ENCODE measurements at places on chromosomes 7 and 10.

DNA sequence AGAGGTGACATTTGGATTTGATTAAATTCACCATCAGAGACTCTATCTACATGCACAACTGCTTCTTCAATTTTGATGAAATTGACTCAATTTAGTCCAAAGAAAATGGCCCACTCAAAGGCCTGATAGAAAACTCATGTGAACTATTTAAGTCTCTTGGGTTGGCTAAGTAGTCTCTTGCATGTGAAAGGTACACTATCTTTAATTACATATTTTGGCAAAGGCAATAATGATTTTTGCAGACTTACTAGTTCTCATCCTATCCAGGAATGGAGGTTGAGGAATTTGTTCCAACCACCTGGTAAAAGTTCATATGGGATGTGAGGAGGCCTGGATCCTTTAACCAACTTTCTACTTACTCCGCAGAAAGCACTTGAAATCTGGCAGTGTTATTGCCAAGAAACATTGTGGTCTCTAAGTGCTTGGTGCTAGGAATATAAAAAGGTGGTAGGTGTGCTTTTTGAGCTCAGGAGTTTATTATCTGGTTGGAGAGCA, 618.6 kb upstream of the MKI67 start:
- no peak for DNase-seq

DNA sequence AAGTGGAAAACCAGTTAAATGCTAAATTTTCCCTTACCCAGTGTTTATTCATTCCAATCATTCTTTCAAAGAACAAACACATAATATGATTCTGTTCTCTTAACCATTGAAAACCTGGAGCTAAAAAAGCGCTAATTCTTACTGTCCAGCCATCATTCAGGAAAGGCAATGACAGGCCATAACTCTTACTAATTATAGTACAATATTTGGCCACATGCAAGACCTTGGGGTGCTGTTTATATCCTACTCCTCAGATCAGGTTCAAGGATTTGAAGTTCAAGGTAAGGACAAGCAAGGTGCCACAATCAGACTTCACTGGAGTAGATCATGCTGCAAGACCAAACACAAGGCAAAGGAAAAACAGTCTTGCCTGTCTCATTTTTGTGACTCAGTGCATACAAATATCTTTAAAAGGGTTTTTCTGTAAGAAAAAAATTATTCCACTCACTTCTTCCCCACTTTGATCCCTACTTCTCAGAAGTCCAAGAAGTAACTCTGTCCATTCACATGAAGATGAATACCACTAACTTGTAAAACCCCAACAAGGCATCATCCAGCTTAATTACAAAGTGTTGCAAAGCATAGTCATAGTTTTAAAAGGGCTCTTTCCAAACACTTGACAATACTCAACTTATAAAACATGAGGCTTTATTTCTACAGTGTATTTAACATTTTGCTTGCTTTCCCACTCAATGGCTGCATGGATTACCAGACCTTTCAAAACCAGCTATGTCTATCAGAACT, 153.0 kb downstream of the DOCK4 start:
- no peak for DNase-seq

GRCh38 chr10:102994531-102995295, 76.6 kb downstream of the CNNM2 start:
- no peak for DNase-seq

DNA sequence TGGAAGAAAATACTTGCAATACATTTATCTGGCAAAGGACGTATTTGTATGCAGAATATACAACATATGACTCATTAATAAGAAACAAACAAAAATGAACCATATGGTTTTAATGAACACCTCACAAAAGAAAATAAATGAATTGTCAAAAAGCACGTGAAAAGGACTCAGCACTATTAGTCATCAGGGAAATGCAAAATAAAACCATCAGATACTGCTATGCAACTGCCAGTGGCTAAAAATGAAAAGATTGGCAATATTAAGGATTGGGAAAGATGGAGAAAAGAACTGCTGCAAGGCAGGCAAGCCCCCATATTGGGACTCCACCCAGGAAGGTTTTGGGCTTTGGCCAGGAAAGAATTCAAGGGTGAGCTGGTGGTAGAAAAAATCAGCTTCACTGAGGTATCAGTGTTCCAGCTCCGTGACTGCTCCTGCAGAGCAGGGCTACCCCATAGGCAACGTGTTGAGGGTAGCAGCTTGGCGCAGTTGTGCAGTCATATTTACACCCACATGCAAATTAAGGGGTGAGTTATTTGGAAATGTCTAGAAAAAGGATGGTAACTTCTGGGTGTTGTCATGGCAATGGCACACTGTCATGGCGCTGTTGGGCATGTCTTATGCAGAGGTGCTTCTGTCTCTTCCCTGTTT, 72.7 kb downstream of the CUBN start:
- no peak for DNase-seq

- DNase-seq, result no peak
These were observed 260.5 kb upstream of the KLF14 start for GRCh38 chr7:130994378-130995115.

- DNase-seq, result no peak
These were observed 47.4 kb upstream of the R3HCC1L start for GRCh38 chr10:98086837-98087708.

DNA sequence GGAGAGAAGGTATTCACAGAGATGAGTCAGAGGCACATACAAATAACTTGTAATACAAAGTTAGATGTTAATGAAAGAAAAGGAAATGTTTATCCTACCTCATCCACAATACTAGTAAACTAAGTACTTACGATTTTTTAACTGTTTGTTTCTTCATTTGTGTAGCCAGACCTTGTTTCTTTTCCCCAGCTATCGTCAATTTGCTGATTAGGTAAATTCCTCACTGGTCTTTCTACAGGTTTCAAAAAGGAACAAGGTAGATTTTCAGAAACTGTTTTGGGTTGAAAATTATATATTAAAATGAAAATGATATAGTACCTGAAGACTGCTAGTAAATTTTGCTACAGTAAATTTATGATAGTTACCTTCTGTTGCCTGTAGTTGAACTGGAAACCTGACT, 56.6 kb downstream of the PON1 start:
- no peak for DNase-seq

- no peak for DNase-seq
These were observed 144.6 kb downstream of the GLCCI1 start for GRCh38 chr7:8113184-8113583.

GRCh38 chr10:128525444-128525843, 399.2 kb upstream of the MKI67 start:
- DNase-seq, result no peak

DNA sequence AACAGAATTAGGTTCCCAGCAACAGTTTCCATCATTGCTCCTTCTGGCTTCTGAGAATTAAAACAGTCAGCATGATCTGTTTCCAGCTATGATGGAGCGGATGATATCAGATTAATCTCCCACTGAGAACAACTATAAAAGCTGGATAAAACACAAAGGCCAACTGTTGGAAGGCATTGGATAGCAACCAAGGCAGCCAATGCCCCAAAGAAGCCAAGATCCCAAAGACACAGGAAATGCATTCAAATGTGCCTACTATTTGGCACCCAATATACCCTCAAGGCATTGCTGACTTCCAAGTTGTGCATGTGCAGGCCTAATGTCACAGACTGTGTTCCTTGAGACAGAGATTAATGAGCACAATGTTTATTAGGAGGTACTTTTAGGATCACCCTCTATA, 259.3 kb downstream of the ARHGAP12 start:
- no peak for DNase-seq

GRCh38 chr7:151806204-151806603, 70.7 kb downstream of the PRKAG2 start:
- no peak for DNase-seq

DNA sequence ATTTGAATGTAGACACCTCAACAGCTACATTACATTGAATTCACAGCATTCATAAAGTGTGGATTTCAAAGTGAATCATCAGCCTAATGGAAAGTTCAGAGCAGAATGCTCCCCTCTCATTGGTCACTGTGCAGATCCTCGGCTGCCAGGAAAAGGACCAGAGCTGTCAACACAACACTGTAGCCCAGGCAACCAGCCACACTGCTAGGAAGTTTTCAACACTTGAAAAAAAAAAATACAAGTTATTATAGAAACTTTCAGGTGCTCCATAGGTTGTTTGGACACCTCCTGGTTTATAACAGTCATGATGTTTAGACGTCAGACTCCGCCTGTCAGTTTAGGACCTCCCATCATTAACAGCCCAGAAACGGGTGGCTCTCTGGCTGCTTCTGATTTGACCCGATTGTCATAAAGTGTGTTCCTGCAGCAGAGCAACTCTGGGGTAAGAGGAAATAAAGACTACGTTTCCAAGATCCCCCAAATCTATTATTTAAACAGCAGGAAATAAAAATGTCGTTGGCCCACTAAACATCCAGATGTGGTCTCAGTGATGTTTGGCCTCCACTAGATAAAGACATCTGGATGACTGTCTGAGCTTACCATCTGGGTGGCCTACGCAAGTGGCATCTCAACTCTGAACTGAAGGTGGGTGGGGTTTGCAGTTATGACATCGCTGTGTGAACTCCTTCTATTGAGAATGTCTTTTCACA, 117.4 kb downstream of the CABCOCO1 start:
- DNase-seq, result no peak

DNA sequence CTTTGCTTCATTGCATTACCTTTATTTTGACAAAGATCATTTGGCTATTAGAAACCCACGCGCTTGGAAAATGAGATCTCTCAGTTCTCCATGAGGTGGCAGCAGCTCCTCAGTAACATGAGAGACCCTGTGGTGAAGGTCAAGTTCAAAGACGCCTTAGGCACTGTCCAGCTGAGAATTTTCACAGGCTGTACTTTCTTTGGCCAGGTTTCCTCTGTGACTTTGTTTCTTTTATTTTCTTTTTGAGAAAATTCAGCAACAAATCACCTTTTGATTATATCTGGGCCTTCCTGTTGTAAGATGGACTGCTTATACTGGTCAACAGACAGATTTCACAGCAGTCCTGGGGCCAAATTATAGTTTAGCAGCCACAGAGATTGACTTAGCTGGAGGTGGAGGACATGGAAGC, 54.5 kb downstream of the RAB18 start:
- DNase-seq, result no peak

DNA sequence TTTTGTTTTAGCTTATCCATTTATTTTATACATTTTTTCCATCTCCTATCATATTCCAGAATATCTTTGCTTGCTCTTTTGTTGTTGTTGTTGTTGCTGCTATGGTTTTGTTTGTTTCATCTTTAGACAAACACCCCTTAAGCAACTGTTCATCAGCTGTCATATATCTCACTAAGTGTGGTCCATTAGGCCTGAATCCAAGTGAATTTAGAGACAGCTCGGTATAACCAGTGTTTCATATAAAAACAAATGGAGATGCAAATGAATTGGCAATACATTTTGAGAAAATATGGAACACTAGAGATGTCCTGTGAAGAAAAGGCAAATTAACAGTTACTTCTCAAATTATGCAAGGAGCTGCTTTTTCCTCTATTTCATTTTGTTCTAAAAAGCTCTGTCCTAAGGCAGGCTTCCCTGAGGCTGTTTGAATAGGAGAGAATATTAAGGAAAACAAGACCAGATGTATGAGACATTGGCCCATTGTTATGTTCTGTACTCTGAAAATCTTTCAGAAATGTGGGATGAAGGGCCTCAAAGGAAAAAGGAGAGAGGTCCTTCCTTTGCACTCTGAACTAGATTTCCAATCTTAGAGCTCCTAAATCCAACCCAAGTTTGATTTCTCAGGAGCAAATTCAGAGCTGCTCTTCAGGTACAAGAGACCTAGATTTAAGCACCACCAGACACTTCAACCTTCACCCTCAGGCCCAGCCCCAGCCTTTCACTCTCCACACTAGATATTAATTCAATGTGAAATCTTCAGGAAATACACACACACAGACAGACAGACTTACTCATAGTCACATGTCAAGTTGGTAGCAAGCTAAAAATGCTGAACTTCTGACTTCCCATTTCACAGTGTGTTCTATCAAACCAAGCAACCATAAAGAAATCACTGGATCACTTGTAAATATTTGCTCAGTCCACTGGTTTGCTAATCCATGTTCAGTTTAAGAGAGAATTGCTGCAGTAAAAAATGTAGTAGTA, 5.4 kb downstream of the TFEC start:
- no peak for DNase-seq

GRCh38 chr10:132616170-132616995, 78.8 kb downstream of the INPP5A start:
- DNase-seq, result no peak

DNA sequence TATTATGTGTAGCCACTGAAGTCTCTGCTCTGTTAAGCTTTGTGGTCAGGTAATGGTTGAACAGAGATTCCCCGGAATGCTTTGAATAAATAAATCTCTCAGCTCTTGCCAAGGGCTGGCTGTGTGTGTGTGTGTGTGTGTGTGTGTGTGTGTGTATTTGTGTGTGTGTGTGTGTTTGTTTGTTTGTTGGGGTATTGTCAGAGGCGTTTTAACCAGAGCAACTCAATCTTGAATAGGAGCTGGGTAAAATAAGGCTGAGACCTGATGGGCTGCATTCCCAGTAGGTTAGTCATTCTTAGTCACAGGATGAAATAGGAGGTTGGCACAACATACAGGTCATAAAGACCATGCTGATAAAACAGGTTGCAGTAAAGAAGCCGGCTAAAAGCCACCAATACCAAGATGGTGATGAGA, 256.2 kb upstream of the CACNA2D1 start:
- DNase-seq, result no peak

GRCh38 chr7:71735961-71736556, 604.1 kb downstream of the GALNT17 start:
- DNase-seq, result no peak

DNA sequence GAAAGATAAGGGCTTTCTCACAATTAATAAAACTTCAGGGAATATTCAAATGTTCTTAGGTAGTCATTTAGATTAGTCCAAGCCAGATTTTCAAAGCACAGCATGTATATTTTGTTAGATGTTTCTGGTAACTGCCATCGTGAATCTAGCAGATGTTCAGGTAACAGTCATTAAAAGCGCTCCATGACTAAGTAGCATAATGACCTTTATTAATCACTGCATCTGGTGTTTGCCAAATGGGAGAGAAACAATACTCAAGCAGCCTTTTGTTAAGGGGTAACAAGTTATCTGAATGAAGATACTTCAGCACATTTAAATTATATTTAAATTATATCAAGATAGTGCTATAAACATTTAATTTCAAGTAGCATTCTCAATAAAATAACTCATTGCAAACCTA, 47.5 kb downstream of the USP6NL start:
- DNase-seq, result no peak

DNA sequence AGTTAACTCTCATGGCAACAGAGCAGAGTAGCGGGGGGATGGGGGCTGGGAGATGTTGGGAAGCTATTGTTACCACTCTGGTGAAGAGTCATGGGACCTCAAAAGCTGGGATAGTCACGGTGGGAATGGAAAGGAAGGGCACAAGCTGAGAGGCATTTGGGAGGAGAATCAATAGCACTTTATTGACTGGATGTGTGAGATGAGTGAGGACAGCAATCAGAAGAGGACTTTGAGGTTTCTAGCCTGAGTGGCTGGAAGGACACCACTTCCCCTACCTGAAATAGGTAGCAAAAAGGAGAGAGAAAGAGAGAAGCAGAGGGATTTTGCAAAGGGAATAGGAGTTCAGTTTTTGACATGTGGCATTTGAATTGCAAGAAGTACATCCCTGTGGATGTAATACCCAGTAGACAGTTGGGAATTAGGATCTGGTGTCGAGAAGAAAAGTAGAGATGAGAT, 27.2 kb downstream of the SCD start:
- no peak for DNase-seq

- no peak for DNase-seq
These were observed 63.6 kb downstream of the ARHGAP22 start for GRCh38 chr10:48541144-48541795.
